Articular chondrocyte of knee joint (primary cell): ENCODE measurements at places on chromosomes 1 and 21. TPM values are rescaled to one million over a fixed set of nuclear protein-coding genes. Genes with fewer than 3 reads are reported as not detected.

FAM72D gene
- 0.65 and 0.78 TPM in 2 replicates for total RNA-seq

ITLN2 gene
- not detected in 2 replicates for total RNA-seq

TSACC gene
- 0.65 TPM in 1 of 2 replicates, not detected in the other for total RNA-seq

SPTA1 gene
- total RNA-seq: 0.13 TPM in 1 of 2 replicates, not detected in the other
